Kidney epithelial cell (primary cell): ENCODE measurements at places on chromosomes 4 and X. TPM values are rescaled to one million over a fixed set of nuclear protein-coding genes. Genes with fewer than 3 reads are reported as not detected.

DNA sequence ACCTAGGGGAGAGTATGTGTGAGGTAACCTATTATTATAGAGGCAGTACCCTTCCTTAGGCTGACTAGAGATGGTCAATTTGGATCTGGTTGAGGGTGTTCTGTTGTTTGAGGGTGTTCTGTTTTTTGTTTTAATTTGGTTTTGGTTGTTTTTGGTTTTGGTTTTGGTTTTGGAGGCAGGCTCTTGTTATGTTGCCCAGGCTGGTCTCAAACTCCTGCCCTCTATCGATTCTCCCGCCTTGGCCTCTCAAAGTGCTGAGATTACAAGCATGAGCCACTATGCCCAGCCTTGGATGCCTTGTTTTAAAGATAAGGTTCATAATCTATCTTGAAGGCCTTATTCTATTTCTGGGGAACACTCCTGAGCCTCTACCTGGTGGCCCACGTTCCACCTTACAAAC is 912 bp downstream of the CXorf65 start:
- no peak for DNase-seq

DNA sequence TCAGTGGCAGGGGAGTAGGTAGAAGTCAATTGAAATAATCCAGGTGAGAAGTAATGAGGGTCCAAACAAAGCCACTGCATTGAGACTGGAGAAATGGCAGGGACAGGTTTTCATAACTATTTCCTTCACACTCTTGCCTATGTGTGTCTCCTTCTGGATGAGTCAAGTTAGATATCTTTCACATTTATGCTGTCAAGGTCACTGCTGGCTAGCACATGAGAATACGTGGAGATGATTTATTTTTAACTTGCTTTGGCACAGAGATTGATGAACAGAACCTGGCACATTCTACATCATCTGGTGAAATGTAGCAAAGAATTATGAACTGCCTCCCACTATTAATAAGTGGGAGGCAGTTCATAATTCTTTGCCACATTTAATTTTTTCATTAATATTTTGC is 66.7 kb upstream of the BOD1L1 start:
- no peak for DNase-seq

DNA sequence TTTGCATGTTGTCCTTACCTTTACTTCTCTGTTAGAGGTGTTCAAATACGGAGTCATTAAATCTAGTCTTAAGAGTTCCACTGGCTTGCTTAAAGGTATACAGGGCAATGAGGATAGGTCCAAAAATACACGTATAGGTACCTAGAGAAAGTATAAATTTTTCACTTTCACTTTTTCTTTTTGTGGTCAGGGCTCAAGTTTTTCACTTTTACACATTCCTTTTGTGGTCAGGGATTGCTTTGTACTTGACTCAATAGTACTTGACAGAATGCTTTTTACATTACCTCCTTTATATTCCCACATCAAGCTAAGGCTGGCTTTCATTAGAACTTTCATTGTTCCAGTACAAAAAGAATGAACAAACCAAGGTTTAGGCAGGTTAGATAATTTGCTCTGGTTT is 21.7 kb downstream of the TMEM184C start:
- no peak for DNase-seq

DNA sequence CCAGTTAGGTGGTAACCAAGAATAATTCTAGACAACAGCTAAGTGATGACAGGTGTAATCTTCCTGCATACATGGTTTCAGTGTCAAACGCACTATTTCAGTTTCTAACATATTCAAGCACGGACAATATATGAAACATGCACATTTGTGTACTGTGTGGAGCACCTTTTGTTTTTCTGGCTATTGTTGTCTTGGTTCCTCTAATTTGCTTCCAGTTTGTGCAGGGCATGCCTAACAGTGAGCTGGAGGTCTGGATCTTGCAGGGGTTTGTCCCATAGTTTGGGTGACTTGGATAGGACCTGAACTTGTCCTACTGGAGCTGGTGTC is 70.5 kb upstream of the TBC1D9 start:
- no peak for DNase-seq

- no peak for DNase-seq
These were observed 1415.6 kb upstream of the PCDH7 start for GRCh38 chr4:29304595-29304994.

GRCh38 chrX:25523574-25524540 is 508.1 kb upstream of the ARX start:
- DNase-seq: peak; percentile 12

Gene ATP1B4
- total RNA-seq: not detected in 2 replicates

Gene JAKMIP1
- total RNA-seq: not detected in 2 replicates

Gene RAI2
- 3.2 and 3.6 TPM in 2 replicates for total RNA-seq
